ENCODE measurements at places on chromosomes 3 and 15.

DNA sequence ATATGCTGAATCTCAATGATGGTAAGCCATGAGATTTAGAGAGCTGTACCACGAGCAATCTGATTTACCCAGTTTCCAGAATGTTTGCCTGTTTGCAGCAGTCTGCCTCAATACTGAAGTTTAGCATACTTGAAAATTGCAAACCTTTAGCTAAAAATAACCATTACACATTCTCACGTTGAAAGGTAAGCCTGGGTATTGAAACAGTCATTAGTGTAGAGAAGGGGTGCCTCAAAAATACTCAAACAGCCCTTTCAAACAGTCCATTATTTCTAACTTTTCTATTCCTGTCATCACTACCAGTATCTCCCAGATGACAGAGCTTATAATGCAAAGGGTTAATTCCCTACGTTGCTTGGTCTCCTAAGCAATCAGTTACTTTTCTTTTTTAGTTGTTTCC, 111.8 kb upstream of the MBNL1 start:
- DNase-seq, result no peak

DNA sequence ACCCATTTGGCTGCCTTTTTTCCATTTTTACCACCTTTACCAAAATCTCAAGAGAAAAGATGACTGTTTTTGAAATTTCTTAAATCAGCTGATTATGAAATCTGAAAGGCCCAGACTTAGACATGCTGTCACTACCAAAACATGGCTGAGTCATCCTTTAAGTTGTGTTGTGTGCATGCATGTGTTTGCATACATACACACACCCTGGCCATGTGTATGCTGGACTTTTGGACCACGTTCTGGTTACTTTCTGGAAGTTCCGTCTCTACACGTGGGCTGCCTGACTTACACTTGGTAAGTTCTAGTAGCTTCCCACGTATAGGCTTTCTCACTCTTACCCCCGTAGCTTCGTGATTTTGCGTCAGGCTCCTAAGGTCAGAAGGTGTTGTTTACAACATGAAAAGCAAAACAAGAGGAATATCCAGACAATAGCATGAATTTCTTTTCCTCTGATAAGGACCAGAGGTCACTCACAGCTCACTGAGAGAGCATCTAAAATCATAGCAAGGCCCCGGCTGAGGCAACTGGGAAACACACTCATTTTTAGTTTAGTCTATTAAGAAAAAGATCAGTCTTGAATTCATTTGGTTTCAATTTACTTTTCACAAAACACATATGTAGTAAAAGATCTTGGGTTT, 62.4 kb downstream of the COL8A1 start:
- no peak for DNase-seq

DNA sequence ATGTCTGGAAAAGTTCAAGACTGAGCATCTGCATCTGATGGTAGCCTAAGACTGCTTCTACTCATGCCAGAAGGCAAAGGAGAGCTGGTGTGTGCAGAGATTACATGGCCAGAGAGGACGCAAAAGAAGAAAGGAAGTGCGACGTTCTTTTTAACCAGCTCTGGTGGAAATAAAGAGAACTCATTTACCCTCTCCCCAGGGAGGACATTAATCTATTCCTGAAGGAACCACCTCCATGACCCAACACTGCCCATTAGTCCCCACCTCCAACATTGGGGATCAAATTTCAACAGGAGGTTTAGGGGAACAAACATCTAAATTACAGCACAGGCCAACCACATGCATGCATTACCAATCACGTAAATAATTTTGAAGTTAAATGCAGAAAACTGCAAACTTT, 1.5 kb upstream of the NCK1 start:
- DNase-seq, result no peak

GRCh38 chr3:184769382-184770170, 42.4 kb upstream of the VPS8 start:
- no peak for DNase-seq

DNA sequence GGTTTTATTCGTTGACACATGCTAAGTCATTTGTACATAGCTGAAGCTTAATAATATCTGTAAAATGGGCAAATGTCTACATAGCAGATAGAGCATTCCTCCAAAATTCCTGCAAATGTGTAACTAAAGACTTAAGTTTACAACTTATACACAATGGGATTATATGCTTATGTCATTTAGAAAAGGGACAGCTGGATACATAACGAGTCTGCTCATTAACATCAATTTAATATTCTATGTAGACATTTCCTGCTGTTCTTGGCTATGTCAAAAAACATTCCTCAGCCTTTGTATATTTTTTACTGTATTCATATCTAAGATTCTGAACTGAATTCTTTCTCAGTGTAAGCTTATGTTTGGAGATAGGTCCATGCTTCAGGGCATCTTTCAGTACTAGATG, 762.2 kb downstream of the NR2F2 start:
- no peak for DNase-seq

DNA sequence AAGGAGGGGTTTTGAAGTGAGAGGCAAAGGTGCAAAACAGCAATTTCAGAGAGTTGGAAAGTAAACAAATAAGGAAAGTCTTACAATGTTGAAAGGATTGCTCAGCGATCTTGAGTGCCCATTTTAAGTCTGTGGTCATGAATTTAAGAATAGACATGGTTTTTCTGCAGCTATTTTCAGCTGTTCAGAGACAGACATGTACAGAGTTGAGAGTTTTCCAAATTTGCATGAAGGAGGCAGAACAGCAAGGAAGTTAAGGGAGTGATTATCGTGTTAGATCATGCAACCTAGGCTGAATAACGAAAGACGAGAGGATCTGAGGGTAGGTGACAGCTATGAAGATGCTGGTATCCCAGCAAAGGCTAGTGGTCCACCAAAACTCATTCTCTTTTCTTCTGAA, 37.2 kb downstream of the DET1 start:
- DNase-seq, result no peak

DNA sequence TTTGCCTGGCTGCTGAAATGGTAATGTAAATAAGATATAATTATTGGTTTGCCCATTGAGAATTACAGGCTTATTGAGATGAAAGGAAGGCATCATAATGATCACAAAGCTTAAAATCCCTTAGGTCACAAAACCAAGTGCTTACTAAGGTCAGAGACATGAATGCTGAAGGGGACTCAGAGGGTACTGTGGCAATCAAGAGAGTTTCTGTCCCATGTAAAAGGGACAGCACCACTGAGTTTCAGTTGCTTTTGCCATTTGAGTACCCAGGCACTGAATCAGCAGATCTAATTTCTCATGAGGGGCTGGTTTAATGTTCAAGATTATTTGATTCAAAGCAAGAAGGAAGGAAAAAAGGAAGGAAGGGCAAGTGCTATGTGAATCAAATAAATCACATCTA, 127.0 kb downstream of the PLOD2 start:
- DNase-seq, result no peak

DNA sequence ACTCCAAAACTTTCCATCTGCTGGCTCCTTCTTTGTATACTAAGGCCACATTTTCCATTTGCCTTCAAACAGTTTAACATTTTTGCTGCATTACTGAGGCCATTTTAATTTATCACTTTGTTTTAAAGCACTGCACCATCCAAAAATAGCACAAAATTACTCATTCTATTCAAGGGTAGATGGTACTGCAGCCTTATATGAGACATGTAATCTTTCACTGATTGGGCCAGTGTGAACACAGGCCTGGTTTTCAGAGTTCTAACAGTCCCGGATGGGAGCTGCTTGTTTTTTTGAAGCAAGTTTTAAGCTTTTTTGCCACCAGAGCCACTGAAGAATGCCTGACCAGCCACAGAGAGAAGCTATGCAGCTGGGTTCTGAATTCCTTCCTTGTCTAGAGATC, 172.3 kb upstream of the TSC22D2 start:
- no peak for DNase-seq

- DNase-seq, result no peak
Observed at GRCh38 chr15:71218272-71218805, 103.1 kb downstream of the THSD4 start.

DNA sequence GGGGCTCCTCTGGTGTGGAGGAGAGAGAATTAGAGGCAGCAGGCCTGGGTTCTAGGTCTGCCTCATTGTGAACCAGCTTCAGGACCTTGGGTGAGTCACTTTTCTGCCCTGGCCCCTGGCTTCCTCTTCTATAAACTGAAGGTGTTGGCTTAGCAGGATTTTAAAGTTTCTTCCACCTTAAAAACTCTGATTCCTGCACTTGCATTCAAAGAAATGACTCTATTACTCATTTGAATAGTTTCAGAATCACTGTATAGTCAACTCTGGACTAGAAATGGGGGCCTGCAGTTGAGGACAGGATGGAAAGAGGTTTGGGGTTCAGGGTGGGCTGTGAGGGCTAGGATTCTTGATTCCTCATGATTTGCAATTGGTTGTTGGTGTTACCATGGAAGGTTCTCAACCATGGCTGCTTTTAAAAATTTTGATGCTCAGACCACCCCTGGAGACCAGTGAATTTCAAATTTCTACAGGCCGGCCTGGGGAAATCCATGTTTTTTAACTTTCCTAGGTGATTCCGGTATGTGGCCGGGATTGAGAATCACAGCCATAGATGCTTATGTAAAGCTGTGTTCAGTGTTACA, 19.9 kb downstream of the SMAD3 start:
- no peak for DNase-seq

- DNase-seq, result no peak
Observed at GRCh38 chr3:171095063-171095462, 68.5 kb upstream of the SLC2A2 start.

DNA sequence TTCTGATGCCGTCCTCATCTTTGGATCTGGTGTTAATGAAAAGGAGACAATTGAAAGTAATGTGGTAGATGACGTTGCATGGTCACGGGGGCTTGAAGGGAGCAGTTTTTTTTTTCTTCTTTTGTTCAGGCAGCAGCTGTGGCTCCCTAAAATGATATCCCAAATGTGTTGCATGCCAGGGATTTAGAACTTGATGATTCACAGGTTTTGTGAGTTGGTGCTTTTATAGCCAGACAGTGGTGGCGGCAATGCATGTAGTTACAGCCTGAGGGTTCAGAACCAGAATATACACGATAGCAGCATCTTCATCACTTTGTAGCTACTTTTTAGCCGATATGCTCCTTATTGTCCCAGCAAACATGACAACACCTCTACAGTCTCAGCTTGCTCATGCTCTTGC, 133.4 kb downstream of the CHST2 start:
- no peak for DNase-seq

DNA sequence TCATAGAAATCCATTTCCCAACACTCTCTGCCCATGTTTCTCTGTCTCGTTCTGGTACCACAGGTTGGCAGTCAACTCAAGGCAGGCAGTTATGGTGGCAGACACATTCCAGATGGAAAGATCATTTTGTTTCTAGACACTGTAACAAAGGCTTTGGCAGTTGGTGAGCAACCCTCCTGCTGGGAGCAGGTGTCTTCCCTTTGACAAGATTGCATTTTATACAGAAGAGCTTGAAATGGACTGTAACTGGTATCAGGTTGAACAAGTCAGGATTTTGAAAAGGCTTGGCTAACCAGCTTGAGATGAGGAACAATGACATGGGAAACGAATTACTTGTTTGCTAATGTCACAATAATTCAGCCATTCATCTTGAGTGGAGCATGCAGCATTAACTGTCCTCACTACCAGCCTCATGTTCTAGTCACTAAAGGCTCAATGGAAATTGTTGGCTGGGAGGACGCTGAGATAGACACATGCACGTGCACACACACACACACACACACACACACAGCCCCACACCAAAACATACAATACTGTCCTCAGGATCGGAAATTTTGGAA, 170.0 kb downstream of the SEMA6D start:
- DNase-seq, result no peak

- DNase-seq, result no peak
Observed at GRCh38 chr15:93658026-93658816, 569.2 kb upstream of the RGMA start.

GRCh38 chr3:49554633-49555265, 472 bp downstream of the BSN start:
- peak; percentile 51 for DNase-seq

DNA sequence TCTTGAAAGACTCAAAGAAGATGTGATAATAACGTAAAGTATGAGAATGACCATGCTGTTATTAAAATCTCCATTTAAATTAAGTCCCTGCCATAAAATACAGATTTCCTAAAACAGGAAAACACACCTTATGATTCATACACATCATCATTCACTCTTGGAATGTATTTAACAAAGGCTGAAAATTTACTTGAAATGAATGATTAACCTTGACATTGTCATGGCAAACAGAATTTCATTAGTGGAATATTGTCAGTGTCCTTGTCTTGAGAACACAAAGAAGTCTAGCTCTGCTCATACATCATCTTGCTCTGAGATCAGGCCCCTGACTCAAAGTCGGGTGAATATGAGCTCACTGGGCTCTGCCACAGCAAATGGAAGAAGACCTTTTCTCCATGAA, 313.9 kb downstream of the FGF12 start:
- no peak for DNase-seq

GRCh38 chr3:87359025-87359424, 82.6 kb upstream of the POU1F1 start:
- DNase-seq, result no peak

DNA sequence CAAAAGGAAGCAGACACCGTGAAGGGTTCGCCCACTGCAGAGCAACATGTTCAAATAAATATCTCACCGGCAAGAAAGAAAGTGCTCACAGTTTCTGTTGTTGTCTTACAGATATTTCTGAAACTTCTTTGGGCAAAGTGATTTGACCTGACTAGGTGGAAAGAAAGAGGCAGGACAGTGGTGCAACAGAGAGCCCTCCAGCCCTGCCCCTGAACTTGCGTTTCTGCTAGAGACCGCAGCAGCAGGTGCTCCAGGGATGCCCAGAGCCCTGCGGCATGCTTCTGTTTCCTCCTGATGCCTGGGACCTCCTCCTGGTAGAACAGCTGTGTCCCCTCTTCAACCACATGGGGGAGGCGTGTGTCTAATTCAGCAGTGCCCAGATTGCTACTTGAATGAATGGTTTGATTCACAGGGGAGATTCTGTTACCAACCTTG, 123.4 kb downstream of the ATP10A start:
- DNase-seq, result peak; percentile 27

DNA sequence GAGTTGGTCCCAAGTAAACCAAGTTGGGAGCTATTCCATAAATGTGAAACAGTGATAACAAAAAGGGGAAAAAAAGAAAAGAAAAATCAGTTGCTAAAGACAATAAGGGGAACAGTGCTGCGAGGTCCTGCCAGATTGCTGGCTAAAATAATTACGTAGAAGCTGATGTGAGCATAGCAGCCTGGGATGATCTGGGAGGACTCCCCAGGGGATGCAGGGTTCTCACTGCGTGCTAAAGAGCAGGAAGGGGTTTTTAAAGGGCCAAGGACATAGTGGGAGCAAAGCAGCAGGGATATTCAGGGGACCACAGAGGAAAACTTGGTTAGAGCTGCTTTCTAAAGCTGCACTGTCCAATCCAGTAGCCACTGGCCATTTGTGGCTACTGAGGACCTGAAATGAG, 133.0 kb upstream of the UMPS start:
- no peak for DNase-seq

DNA sequence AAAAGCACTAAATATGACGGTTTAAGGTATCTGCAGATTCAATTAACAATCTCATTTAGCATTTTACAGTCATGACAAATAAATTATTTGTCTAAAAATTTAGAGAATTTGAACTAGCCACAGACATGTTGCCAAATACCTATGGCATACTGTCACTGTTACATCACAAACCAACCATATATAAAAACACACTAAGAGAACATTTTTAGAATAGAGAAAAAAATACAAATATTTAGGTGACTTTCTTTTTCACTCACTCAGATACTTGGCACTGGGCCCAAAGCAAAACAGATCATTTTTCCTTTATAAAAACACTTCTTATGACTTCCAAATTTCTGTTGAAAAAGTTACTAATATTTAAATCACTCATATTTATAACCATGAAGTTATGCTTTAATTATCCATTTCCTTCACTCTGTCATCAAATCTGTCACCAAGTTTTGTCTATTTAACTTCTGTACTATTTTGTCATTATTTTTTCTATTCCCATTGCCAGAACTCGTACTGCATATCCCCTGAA, 644.7 kb downstream of the OTOL1 start:
- DNase-seq, result no peak

GRCh38 chr15:60656481-60656880, 177.5 kb upstream of the ICE2 start:
- DNase-seq, result no peak

Data from stimulated activated naive CD4-positive, alpha-beta T cell (primary cell).